ENCODE measurements at places on chromosomes 1 and 21. TPM values are rescaled to one million over a fixed set of nuclear protein-coding genes. Genes with fewer than 3 reads are reported as not detected.

GRCh38 chr1:33392639-33393038, 38.3 kb downstream of the PHC2 start:
- DNase-seq = no peak

DNA sequence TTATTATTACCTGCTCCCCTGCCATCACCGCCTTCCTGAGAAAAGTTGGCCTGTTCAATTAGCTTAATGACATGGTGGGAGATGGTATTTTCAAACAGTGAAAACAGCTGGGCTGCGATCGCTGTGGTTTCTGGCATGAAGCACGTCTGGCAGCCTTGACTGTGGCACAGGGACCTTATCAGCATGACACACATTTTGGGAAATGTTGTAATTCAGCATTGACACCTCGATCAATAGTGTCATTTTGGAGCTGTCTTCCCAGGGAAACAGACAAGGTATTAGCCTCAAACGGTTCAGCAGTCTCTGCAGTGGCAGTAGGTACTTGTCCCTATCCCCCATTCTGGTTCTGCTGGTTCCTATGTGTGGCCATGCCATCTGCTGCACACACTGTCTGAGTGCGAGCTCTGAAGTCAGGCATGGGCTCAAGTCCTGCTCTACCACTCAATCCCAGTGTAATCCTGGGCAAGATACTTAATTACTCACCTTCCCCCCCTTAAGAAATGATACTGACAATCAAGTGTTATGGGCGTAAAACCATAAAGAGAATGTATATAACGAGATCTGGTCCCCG, 154.5 kb upstream of the KCND3 start:
- DNase-seq = no peak

Gene CLCA1
- total RNA-seq = 0.29 TPM

- no peak for DNase-seq
These were observed 30.6 kb upstream of the LYPD8 start for GRCh38 chr1:248786156-248786555.

- DNase-seq = no peak
These were observed 21.6 kb downstream of the FOXD3 start for GRCh38 chr1:63343922-63344321.

DNA sequence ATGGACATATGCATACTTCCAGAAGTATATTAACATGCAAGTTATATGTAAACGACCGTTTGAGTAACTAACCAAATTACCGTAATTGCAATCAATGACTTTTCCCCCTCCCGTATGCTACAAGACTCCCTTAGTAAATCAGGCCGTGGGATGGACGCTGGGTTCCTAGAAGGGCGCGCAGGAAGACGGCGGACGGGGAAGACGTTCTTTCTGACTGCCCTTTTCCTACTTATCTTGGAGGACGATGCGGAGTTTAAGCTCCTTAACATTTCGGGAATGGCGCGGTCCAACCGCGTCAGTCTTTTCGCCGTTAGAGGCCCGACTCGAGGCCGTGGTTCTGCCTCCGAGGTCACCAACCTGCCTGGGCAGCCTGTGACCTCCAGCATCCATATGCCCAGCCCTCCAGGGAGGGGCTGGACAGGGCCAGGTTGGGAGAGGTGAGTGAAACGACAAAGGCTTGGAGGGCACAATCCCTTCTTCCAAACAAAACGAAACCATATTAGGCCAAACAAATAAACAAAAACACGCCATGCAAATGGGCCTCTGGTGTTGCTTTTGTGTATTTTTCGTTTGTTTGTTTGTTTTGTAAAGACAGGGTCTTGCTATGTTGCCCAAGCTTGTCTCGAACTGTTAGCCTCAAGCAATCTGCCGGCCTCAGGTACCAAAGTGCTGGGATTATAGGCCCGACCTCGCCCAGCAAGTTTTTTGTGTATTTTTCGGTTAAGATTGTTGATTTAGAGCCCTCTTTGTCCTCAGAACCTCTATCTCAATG, 873 bp upstream of the PI4KB start:
- DNase-seq = no peak

DNA sequence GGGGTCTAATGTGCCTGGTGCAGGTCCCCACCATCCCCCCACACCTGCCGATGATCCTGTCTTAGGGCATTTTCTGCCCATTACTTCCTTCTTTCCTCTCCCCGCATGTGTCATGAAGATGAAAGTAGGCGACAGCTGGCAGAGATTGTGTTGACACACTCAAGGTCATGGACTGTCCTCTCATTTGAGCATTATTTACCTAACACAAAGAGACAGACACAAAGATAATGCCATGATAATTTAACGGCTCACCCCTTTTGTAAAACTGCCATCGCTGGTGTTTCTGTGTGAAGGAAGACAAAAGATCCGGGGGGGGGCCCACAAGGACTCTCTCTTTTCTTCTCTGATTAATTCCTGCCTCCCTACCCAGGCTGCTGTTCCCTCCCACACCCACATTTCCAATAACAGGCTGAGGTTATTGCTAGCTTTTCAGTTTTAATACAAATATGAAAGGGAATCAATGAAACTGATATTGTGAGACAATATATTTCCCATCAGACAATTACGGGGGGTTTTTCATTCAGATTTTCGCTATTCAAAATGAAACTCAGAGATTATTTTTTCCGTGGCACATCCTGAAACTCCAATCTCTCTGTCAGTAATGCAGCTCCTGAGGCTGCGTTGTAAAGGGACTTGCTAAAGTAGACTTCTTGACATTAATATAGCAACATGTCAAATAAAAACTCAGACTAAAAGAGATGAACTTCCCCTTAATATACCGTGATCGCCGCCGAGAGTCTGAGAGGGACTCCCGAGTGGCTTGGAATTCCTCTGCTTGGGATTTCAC, 561.1 kb downstream of the NPHP4 start:
- no peak for DNase-seq

Gene ROR1
- 12.3 TPM for total RNA-seq

Data from mesenteric fat pad (tissue), 1 donor.